ENCODE measurements at places on chromosomes 12 and 14.

DNA sequence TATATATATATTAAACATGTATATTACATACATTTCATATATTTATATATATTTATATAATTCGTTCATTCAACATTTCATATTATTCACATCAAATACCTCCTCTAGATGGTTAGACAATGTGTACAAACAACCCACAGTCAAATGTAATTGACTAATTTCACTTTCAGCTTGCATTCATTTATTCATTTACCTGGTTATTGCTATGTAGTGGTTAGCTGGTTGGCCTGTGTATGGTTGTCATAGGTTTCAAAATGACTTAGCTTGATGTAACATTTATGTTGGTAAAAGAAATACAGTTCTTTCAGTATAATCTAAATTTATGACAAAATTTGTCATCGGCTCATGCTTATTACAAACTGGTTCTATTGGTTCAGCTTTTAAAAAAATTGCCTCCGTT is 389 bp downstream of the OR4K13 start:
- DNase-seq = no peak

DNA sequence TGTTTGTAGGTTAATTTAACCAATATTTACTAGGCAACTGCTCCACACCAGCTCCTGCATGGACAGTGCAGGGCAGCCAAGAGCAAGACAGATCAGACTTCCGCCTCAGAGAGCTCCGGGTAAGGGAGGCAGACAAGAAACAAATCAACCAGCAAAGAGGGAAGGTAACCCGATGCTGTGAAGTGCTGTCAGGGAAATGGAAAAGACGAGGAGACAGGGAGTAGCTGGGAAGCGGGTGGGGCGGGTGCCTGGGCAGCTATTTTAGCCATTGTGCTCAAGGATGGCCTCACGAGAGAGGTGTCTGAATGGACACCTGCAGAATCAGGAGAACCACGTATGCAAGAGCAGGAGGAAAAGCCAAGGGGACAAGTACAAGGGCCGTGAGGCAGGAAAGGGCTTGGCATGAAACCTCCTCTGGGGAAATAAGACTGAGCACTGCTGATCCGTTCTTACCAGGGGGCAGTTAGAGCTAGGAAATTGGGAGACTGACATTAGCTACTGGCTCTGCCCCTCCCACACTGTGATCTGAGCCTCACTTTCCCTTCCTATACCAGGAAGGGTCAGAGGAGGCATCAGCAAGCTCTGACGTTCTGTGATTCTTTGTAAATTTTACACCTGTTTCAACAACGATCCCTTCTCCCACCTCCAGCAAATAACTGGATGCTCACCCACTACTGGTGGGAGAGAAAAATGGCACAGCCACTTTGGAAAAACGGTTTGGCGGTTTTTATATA is 6.5 kb upstream of the TMEM119 start:
- DNase-seq = no peak

DNA sequence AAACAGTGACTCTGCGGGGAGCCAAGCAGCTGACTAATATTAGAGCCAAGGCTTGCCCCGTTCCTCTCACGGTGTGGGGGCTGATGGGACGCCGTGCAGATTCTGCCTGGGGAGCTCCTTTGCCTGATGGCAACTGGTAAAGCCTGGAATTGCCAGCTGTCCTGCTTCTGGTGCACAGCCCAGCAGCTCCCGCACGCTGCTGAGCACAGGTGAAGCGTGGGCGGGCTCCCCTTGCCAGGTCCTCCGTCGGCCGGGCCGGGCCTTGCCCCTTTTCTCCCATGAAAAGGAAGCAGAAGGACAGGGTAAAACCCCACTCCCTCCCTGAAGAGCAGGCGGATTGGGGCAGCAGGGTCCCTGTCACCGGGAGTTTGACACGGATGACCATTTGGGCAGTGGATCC is 79.0 kb downstream of the WDR20 start:
- no peak for DNase-seq

GRCh38 chr12:39846304-39846703 is 226.7 kb upstream of the ABCD2 start:
- DNase-seq = no peak

DNA sequence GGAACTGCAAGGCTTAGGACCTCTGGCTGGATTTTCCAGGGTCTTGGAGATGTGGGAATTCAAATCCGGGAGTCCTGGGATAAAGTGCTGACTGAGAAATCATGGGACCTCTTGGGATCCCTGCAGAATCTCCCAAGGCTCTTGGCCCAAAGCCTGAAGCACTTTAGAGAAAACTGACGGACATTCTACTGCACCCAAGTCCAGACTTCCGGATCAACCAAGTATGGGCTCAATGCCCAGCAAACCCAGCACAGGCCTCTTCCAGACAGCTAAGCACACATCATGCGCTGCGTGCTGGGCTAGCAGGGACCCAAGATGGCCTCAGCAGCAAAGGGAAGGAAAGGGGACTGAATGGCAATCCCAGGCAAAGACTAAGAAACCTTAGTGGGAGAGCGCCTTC is 85.0 kb downstream of the ACTN1 start:
- no peak for DNase-seq

- no peak for DNase-seq
Observed at GRCh38 chr12:12331244-12331771, 18.7 kb downstream of the MANSC1 start.

- no peak for DNase-seq
Observed at GRCh38 chr14:55847766-55848165, 267.8 kb downstream of the KTN1 start.

- DNase-seq = no peak
Observed at GRCh38 chr12:65015850-65016249, 105.3 kb downstream of the WIF1 start.

GRCh38 chr12:104456417-104456949 is at the start of gene CHST11:
TSS of gene CHST11 (plus strand) at chr12:104456948.
- peak; percentile 82 for DNase-seq

- no peak for DNase-seq
Observed at GRCh38 chr12:122749569-122750332, 2.9 kb upstream of the DENR start.

GRCh38 chr14:70671652-70672644 is 30.2 kb downstream of the TTC9 start:
- DNase-seq = no peak

DNA sequence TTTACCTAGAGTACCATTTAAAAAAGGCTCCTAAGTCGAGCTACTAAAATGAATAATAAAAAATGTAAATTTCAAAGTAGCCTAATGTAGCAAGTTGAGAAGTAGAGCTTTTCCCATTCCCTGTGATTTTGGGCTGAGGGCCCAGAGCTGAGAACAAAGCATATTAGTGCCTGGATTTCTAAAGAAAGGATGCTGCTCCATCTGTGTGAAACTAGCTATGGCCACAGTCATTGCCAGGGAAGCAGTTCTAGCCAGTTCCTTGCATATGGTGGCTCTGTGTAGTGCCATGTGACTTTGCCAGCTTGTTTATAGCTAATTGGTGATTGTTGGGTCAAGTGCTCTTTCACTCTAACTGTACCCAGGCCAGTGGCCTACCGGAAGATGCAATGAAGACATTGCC is 20.4 kb upstream of the FBXO33 start:
- no peak for DNase-seq

GRCh38 chr14:52299692-52300278 is 14.3 kb upstream of the PTGER2 start:
- no peak for DNase-seq

- DNase-seq = no peak
Observed at GRCh38 chr12:61757831-61758505, 502.2 kb upstream of the USP15 start.

DNA sequence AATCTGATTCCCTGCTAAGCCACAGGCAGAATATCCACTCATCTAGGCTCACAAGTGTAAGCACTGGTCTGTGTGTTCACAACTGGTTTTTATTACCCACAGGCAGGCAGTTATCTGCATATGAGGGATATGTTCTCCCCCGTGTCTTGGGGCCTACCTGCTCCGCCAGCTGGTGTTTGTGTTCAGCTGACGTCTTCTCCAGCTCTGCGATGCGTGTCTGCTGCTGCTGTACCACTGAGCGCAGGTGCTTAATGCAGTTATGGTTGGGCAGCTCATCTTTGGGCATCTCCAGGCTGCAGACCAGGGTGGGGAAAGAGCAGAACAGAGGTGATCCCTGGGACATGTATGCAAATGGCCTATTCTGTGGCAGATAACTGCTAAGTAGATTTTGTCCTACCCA is 13.7 kb downstream of the RNF41 start:
- DNase-seq = no peak

DNA sequence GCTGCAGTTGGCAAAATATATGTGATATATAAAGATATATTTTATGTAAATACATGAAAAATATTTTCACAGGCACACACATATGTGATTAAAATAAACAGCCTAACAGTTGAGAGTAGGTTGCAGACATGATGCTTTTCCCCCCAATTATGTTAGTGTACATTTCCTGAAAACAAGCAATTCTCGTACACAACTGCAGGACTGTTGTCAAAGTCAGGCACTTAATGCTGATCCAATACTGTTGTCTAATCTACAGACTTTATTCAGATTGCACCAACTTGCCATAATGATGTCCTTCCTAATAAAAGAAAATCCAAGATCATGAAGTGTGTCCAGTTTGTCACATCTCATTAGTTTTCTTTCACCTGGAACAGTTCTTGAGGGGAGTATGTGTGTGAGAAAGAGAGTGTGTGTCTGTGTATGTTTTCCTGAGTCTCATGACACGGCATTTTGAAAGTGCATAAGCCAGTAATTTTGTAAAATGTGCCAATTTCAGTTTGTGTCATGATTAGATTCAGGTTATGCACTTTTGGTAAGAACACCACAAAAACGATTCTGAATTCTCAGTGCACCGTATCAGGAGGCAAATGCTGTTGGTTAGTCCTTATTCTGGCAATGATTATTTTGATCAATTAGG is 16.5 kb upstream of the SEL1L start:
- no peak for DNase-seq

DNA sequence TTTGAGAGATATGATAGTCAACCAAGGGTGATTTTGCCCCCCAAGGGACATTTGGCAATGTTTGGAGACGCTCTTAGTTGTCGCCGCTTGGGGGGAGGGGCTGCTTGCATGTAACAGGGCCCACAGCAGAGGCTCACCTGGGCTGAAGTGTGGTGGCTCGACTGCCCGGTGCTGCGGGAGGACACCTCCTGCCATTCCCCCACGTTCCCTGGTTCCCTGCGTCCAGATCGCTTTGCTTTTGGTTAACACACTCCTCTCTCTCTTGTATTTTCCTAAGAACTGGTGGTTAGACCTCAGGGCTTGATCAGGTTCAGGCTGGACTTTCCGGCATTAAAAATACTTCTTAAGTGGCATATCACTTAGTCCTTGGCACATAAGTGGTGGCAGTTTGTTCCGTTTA is 18.9 kb downstream of the PPP2R5C start:
- DNase-seq = no peak

- DNase-seq = no peak
Observed at GRCh38 chr12:100904270-100904669, 109.7 kb downstream of the ANO4 start.

DNA sequence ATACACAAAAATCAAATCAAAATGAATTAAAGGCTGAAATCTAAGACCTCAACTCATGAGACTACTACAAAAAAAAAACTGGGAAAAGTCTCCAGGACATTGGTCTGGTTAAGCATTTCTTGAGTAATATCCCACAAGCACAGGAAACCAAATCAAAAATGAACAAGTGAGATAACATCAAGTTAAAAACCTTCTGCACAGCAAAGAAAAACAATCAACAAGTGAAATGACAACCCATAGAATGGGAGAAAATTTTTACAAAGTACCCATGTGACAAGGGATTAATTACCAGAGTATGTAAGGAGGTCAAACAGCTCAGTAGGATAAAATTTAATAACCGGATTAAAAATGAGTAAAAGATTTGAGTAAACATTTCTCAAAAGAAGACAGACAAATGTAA is 338.7 kb downstream of the SLC16A7 start:
- no peak for DNase-seq

Measured in activated naive CD4-positive, alpha-beta T cell treated with anti-CD3 and anti-CD28 coated beads, Interleukin-2, amount 10 ng/mL, durations not matched to agents 7 days and 5 days (primary cell).